Frontal cortex (tissue), 4 donors: ENCODE measurements at places on chromosomes 3 and 15. TPM values are rescaled to one million over a fixed set of nuclear protein-coding genes. Genes with fewer than 3 reads are reported as not detected.

AGBL1 gene
- 1.2 TPM for total RNA-seq

LSAMP gene
- 59.9 TPM for total RNA-seq

HDGFL3 gene
- total RNA-seq, result 135 TPM

SCG3 gene
- total RNA-seq, result 37.9 TPM

DNA sequence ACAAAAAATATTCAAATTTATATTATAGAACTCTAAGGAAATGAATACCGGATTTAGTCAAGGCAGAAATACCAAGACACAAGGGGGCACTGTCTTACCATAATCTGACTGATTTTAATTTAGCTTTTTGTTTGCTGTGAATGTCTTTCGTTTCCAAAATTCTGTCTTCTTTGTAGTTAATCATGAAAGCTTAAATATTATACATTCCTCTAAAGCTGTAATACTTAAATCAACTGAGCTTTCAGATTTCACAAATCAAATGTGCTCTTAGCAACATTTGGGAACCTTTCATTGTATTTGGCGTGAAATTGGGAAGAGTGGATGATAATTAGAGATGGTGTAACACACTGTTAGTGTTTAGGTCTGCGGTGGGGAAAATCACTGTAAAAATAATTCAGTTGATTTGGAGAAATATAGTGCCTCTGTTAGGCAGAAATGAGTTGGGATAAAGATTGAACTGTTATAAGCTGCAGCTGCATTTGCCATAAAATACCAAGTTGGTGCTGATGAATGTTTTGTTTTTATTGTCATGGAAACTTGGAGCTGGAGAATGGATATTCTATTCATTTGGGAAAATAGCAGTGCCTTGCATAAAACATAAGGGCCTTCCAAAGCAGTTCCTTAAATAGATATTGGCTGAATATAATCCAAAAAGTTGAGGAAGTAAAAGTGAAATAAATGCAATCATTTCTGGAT lies 228.2 kb downstream of the TCF12 start:
- DNase-seq, result no peak

DNA sequence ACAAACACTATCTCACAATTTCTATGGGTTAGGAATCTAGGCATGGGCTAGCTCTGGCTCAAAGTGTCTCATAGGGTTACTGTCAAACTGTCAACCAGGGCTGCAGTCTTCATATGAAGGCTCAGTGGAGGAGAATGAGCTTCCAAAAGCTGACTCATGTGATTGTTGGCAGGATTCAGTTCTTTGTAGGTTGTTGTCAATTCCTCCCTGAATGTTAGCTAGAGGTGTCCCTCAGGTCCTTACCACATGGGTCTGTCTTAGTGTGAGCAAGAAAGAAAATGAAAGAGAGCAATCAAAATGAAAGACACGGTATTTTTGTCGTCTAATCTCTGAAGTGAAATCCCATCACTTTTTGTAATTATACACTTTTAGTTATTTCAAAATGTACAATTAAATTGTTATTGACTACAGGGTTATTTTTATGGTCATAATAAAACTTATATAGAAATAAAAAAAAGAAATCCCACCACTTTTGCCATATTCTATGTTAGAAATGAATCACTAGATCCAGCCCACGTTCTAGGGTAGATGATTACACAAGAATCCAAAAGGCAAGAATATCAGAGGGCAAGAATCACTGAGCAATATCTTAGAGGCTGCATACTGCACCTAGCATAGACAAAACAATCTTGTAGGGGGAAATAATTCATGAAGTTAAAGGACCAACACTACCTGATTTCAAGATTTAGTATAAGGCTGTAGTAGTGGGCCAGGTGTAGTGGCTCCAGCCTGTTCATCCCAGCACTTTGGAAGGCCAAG lies 8.4 kb downstream of the ACSBG1 start:
- DNase-seq, result no peak

GRCh38 chr3:25493246-25493645 lies 65.2 kb downstream of the RARB start:
- DNase-seq, result no peak

GRCh38 chr3:126133606-126134005 lies 46.8 kb downstream of the ALDH1L1 start:
- no peak for DNase-seq

DNA sequence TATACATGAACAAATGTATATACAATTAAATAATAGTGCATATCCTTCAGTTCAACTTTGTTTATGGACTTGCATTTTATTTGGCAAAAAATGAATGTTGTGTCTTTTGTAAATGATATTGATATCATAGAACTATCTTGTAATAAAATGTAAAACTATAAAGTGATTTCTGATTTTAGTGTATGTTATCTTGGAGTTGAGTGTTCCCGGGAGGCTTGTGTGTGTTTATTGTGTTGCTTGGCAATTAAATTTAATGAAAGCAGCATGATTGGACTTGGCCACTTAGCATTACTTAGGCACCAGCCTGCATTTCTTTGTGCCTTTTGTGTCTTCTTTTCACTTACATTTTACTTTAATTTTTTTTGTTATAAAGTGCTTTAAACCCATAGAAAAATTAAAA lies 10.6 kb downstream of the ARHGEF26 start:
- no peak for DNase-seq

- DNase-seq, result no peak
Observed at GRCh38 chr3:141243271-141243707, 11.7 kb downstream of the PXYLP1 start.

GRCh38 chr3:122427857-122428471 lies 12.1 kb upstream of the WDR5B start:
- DNase-seq, result no peak

DNA sequence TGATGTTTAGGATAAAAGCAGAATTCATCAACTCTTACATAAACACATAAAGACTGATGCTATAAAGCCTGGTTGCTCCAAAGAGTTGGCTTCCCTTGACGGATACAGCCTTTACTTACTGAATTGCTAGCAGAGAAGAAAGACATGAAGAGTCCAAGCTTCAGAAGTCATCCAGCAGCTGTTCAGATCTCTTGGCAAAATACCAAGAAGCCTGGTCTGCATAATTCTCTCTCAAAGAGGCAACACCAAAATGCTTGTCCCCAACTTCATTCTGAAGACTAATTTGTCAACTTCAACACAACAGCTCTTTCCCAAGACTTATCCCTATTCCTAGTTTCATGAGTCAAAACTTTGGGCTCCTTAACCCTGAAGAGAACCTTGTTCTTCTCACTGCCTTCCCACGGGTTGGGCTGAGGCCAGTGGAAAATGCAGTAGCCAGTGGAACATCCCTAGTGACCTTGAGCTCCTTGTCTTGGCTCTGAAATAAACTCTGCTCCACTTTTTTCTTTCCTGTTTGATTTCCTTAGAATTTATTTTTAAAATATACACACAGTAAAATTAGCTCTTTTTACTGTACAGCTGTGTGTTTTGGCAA lies 119.2 kb upstream of the THBS1 start:
- no peak for DNase-seq

DNA sequence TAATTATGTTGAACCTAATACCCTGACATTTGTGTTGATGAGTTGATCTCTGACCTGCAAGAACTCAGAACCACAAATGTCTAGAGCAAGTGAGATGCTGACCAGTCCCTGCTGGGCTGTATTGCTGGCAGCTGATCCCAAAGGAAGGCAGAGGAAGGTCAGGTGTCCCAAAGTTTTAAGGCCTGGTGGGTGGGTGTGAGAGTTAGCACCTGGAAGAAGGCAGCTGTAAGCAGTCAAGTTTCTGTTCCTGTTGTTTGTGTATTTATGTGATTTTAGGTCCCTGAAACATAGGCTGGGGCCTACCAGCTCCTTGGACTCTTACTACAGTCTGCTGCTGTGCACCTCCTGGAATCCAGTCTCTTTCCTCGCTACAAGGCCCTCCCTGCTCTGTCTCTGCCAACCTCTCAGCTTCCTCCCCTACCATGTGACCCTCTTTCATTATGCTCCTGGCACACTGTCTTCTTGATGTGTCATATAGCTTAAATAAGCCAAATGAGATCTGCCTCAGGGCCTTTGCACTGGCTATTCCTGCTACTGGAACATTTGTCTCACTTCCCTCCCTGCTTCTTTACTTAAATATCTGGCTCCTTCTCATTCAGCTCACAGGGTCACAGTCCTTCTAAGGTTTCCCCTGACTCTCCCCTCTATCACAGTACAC lies 31.0 kb upstream of the ATOSA start:
- DNase-seq, result no peak

DNA sequence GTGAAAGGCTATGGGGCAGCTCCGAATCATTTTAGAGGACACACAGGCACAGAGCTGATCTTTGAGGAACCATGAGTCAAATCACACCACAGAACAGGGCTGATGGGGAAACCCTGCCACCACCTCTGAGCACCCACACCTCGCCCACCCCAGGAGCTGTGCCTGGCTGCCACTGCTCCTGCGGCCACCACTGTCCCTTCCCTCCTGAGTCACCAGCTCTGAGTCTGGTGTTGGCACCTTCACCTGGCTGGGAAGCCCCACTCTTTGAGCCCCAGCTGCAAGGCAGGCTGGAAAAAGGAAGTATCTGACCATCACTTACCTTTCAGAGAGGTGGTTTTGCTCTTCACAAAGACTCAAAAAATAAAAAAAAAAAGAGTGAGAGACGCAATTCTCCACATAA lies 63.6 kb upstream of the MEF2A start:
- DNase-seq, result no peak

DNA sequence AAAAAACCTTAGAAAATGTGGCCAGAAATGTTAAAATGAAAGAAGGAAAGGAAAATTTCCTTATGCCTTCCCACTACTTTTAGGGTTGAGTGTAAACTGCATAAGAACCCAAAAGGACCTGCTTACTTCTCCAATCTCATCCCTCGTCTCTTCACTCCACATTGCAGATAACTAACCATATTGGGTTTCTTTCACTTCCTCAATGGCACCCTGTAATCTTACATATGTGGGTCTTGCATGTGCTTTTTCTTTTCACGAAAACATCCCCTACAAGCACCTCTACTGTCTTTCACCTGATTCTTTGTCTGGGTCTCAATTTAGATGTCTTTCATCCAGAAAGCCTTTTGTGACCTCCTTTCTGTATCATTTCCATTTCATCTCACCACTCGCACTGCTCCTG lies 23.1 kb downstream of the EOMES start:
- no peak for DNase-seq

GRCh38 chr3:193885832-193886231 lies 250.1 kb upstream of the HES1 start:
- DNase-seq, result no peak

- no peak for DNase-seq
Observed at GRCh38 chr15:69862540-69862939, 235.2 kb downstream of the TLE3 start.
